ENCODE measurements at places on chromosomes 16 and 17.

DNA sequence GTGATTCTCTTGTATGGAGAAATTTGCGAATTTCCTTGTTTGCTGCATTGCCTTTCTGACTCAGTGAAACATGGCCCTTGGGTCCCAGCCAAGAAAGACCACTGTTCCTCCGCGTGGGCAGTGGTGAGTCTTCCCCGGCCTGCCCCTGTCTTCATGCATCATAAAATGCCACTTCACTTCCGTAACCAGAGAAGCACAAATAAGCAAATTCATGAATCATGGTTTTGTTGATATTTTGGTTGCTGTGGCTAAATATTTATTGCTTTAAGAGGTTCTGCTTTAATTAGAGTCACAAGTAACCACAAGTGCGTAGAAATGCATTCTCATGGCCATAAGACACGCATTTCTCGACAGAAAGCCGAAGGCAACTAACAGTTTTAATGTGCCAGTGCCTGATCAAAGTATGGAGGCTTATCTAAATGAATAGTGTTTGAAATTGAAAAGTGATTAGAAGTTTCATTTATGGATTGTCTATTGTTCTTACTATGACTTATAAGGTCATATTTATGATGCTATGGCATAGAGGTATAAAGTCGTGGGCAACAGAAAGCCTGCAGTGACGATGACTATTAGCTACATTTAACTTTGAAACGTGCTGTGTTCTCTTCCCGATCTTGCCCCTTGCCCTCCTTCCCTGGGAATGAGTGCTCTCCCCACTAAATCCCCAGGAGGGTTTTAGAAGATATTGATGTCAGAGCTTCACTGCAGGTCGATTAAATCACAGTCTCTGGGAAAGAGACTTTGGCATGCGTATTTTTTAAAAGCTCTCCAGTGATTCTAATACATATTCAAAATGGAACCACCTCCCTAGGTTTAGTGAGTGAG is 76.0 kb downstream of the WIPI1 start:
- DNase-seq, result no peak

DNA sequence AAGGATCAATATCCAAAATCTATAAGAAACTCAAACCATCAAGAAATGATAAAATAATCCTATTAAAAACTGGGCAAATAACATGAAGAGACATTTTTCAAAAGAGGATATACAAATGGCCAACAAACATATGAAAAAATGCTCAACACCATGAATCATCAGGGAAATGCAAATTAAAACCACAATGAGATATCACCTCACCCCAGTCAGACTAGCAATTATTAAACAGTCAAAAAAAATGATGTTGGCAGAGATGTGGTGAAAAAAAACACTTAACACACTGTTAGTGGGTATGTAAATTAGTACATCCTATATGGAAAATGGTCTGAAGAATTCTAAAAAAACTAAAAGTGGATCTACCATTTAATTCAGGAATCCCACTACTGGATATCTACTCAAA is 379.0 kb upstream of the SOX9 start:
- no peak for DNase-seq

DNA sequence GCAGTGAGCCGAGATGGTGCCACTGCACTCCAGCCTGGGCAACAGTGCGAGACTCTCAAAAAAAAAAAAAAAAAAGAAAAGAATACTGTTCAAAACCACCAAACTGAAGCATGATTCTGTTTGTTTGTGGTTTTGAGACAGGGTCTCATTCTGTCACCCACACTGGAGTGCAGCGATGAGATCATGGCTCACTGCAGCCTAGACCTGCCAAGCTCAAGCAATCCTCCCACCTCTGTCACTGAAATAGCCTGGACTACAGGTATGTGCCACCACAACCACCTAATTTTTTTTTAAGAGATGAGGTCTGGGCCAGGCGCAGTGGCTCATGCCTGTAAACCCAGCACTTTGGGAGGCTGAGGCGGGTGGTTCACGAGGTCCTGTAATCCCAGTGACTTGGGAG is 4.3 kb downstream of the SUMO2 start:
- no peak for DNase-seq

DNA sequence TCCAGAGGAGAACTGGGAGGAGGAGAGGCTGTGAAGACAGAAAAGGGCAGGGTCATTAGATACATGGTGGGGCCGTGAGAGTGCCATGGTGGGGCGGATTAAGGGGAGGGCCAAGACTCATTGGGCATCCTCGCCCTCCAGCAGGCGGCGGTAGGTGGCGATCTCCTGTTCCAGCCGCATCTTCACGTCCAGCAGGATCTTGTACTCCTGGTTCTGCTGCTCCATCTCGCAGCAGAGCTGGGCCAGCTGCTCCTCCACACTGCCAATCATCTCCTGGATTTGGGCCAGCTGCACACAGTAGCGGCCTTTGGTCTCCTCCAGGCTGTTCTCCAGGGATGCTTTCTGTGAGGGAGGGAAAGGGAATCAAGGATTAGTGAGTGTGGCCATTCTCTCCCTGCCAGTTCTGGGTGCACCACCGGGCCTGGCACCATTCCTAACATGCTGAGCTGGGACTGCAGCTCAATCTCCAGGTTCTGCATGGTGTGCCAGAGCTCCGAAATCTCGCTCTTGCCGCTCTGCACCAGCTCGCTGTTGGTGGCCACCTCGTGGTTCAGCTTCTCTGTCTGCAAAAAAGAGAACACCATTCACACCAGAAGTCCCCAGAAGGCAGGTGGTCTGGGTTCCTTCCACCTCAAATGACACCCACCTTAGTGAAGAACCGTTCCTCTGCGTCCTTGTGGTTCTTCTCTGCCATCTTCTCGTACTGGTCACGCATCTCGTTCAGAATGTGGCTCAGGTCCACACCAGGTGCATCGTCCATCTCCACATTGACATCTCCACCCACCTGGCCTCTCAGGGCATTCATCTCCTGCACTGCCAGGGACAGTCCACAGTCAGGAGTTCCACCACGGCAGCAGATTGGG is 129.0 kb downstream of the CCDC144A start:
- no peak for DNase-seq

DNA sequence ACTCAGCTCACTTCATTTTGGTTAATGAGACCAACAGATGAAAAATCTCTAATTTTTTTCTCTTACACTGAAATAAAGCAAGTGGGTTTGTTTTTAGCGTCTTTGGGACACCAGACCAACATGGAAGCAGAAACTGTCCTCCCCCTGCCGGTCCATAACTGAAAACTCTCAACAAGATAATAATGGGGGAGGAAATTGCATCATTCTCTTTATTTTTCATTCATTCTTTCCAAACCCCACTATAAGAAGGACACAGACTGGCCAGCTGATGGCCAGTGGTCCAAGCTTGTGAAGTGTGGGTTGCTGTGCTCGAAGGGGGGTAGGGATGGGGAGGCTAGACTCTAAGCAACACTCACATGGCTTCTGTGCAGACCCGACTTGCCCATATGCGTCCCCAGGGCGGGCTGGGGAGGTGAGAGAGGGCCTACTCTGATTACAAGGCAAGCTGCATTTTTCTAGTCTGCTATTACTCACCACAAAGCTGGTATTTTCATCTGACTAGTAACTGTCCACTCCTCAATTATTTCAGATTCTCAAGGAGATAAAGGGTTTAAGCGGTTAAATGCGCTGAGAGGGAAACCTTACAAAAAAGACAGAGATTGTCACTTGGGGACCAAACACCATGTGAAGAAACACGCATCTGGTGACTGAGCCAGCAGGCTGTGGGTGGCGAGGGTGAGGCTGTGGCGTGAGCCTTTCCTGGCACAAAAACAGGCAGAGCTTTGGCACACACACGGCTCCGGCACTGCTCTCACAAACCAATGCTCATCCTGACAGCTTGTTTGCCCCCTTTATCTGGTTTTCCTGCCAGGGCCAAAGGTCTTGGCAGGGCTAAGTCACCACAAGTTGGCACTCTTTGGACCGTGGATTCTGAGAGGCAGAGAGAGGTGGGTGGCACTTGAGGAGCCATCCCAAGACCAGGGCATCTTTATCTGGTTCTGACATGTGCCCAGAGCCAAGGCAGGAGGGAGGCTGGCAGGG is 38.2 kb downstream of the MARF1 start:
- DNase-seq, result no peak

DNA sequence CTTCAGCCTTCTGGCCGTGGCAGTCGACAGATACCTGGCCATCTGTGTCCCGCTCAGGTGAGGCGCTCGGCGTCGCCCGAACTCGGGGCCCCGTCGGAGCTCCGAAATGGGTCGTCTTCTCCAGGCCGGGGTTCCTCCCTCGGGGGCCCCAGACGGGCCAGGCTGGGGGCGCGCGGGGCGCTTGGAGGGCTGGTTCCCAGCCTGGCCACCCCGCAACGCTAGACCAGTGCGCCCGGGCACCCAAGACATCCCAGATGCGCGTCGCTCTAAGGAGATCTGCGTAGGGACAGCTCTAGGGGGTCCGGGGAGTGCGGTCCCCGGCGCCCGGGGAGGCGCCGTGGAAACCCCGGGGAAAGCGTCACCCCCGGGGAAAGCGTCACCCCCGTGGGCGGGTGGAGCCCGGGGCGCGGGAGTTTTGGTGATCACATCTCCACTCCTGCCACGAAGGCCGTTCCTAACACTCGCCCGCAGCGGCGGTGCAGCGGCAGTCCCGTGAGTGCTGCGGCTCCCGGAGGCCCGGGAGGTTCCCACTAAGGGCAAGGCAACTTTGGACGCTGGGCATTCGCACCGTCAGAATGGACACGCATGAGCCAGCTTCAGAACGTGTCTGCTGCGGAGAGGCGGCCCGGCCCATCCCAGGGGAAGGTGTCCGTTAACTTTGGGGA is 729 bp downstream of the ADORA2B start:
- no peak for DNase-seq

- no peak for DNase-seq
Measured at GRCh38 chr16:57352636-57353047, 5.9 kb upstream of the CCL22 start.
